ENCODE measurements at places on chromosomes 11 and 22.

DNA sequence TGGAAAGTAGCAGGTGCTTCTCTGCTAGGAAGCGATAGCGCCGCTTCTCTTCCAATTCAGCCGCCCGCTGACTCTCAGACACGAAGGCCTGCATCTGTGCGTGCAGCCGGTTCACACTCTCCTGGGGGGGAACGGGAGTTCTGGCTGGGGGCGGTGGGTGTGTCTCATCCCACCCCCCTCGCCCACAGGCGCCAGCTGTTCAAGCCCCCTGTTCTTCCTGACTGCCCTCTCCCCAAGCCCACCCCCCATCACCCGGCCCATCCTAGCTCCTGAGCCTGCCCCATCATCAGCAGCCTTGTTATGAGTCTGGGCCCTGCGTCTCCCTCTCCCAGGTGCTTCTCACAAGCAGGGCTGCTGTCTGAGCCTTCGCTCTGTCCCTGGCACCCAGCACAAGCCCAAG is 13.1 kb upstream of the SLC16A8 start:
- DNase-seq, result no peak

DNA sequence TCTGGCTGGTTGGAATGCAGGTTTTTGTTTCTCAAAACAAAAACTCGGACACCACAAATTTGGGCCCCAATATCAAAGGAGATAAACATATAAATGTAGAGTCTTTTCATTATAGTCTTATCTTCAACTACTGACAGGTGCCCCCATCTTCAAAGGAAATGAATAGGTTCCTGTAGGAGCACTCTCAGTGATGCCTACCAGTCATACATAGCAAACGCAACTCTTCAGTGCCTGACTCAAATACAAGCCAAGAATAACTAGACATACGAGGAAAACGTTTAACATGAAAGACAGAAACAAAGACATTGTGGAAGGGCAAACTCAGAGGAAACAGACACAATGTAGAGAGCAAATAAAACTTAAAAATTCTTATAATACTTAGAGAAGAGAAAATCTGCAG is 13.9 kb downstream of the KDM4D start:
- DNase-seq, result no peak

DNA sequence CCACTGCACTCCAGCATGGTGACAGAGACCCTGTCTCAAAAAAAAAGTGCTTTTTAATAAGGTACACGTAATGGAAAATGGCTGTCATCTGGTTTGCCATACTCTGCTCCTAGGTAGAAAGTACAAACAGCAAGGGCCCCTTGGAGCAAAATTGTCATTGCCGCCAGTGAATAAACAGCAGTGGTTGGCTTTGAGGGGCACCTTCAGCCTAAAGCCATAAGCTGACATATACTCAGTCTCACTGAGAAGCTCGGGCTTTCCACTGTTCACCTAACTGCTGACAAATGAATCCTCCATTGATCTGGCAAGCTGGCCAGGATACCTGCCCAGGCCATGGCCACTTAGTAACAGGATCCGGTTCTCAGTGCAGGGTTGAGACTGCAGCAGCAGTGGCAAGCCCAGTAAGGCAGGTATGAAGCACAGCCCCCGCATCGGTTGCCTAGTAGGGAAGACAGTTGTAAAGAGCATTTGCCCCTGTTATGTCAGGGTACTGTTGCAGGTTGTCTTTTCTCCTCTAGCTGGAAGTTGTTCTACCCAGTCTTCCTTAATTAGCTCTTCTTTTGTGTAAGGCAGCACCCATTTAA is 38.8 kb downstream of the MARK2 start:
- no peak for DNase-seq

- no peak for DNase-seq
Measured at GRCh38 chr22:29524442-29525191, 28.9 kb downstream of the THOC5 start.

- no peak for DNase-seq
Measured at GRCh38 chr11:78193806-78194205, 5.1 kb downstream of the USP35 start.

DNA sequence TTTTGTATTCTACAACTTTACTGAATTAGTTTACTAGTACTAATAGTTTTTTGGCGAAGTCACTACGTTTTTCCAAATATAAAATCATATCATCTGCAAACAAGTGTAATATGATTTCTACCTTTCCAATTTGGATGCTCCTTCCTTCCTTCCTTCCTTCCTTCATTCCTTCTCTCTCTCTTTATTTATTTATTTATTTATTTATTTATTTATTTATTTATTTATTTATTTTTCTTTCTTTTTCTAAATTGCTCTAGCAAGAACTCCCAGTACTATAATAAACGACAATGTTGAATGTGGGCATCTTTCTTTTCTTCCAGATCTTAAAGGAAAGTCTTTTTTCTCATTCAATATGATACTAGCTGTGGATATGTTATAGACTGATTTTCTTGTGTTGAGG is 656.0 kb upstream of the LUZP2 start:
- DNase-seq, result no peak

GRCh38 chr22:23520863-23521440 is 59.1 kb downstream of the IGLL1 start:
- no peak for DNase-seq

DNA sequence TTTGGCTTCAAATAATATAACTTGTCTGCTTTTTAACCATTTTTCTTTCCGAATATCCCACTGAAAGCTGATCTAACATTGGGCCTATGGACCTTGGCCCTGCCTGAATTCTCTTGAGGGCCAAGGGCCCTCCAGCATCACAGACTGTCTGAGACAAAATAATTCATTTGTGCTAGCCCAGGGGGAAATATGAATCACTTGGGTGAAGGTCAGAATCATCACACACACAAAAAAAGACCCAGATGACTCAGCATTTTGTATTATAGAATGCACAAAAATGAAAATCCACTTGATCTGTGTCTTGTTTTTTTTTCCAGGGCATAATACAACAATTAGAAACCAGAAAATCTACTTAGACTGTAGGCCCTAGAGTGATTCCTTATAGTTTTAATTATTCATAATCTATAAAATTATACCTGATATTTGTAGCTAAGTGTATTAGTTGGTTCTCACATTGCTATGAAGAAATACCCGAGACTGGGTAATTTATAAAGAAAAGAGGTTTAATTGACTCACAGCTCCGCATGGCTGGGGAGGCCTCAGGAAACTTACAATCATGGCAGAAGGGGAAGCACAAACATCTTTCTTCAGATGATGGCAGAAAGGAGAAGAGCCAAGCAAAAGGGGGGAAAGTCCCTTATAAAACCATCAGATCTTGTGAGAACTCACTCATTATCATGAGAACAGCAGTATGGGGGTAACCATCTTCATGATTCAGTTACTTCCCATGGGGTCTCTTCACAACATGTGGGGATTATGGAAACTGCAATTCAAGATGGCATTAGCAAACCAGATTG is 15.6 kb upstream of the RDX start:
- no peak for DNase-seq

- no peak for DNase-seq
Measured at GRCh38 chr11:118342503-118343161, at the start of gene CD3D. Gene CD3D, minus strand, starts transcription at chr11:118342705. Its CDS starts 98 bp downstream, at chr11:118342607.

Data from stimulated activated CD8-positive, alpha-beta memory T cell treated with anti-CD3 and anti-CD28 coated beads, Interleukin-7, amount 100 ng/mL, for 48 hours (primary cell).